ENCODE measurements at places on chromosomes 1 and 21. TPM values are rescaled to one million over a fixed set of nuclear protein-coding genes. Genes with fewer than 3 reads are reported as not detected.

The OR2T2 gene
- total RNA-seq = not detected

The RAB7B gene
- not detected for total RNA-seq

The BTG3 gene
- total RNA-seq = 75.0 TPM

The SNX27 gene
- total RNA-seq = 14.8 TPM

The EXTL2 gene
- 4.7 TPM for total RNA-seq

GRCh38 chr1:40711465-40712404 lies 20.2 kb downstream of the NFYC start:
- DNase-seq = no peak

- DNase-seq = peak; percentile 58
Measured at GRCh38 chr1:31007462-31007991, 58.0 kb downstream of the PUM1 start.

DNA sequence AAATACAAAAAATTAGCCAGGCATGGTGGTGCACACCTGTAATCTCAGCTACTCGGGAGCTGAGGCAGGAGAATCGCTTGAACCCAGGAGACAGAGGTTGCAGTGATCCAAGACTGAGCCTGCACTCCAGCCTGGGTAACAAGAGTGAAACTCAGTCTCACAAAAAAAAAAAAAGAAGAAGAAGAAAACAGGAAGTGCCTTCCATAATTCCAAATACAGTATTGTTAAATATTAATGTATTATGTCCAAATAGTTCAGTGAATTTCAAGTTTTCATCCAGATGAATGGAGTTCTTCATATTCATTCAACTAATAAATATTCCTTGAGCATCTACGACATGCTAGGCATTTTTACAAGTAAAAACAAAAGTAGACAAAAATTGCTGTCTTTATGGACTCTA lies 33.3 kb downstream of the PLEKHO1 start:
- no peak for DNase-seq

- no peak for DNase-seq
Measured at GRCh38 chr1:46491443-46492268, 2.0 kb downstream of the DMBX1 start.

DNA sequence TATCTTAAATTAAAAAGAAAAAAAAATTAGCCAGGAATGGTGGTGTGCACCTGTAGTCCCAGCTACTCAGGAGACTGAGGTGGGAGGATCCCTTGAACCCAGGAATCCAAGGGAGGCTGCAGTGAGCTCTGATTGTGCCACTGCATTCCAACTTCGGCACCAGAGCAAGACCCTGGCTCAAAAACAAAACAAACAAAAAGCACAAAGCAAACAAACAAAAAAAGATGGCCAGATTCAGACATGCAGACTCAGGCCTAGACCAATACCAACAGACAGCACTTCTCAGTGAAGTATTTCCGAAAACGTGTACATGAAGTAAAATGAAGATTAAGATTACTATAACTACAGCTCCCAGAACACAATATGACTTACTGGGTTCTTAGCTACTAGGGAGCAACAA lies 10.6 kb downstream of the SLC35D1 start:
- no peak for DNase-seq

GRCh38 chr1:212396638-212397037 lies 18.0 kb downstream of the PACC1 start:
- no peak for DNase-seq

DNA sequence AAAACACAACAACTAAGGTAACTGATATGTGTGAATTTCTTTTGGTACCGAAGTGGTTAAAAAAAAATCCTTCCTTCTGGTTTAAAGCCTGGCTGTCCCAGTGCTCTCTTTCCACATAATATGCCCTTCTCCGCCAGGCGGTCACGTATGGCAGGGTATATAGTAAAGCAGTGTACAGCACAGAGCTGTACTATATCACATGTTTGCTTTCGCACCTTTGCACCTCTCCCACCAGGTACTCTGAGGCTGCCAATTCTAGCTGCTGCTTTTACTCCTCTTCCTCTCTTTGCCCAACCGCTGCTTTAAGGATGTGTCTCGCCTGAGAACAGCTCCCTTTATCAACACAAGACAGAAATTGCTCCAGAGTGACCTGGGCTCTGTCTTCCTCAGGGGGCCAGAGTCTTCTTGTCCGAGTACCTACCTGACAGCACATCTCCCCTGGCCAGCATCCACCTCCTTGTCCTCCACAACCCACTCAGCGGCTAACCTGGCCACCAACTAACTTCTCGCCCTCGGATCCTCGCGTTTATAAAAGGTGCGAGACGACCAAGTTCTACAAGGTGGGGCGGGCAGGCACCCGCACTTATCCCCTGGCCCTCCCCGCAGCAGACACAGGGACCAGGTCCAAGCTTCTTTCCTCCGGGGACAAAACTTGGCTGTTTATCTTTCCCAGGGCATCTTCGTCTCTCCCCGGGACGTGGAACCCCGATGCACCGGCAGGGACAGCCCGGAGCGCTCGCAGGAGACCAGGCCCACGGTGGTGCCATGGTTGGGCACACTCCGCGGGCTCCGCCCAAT lies 1.6 kb downstream of the COLGALT2 start:
- DNase-seq = no peak

GRCh38 chr1:233721004-233721595 lies 107.2 kb downstream of the KCNK1 start:
- DNase-seq = peak; percentile 31

GRCh38 chr1:150955280-150955679 lies 19.4 kb downstream of the CERS2 start:
- no peak for DNase-seq

Measured in epithelial cell of proximal tubule (primary cell).